ENCODE measurements at places on chromosomes 1 and 21.

DNA sequence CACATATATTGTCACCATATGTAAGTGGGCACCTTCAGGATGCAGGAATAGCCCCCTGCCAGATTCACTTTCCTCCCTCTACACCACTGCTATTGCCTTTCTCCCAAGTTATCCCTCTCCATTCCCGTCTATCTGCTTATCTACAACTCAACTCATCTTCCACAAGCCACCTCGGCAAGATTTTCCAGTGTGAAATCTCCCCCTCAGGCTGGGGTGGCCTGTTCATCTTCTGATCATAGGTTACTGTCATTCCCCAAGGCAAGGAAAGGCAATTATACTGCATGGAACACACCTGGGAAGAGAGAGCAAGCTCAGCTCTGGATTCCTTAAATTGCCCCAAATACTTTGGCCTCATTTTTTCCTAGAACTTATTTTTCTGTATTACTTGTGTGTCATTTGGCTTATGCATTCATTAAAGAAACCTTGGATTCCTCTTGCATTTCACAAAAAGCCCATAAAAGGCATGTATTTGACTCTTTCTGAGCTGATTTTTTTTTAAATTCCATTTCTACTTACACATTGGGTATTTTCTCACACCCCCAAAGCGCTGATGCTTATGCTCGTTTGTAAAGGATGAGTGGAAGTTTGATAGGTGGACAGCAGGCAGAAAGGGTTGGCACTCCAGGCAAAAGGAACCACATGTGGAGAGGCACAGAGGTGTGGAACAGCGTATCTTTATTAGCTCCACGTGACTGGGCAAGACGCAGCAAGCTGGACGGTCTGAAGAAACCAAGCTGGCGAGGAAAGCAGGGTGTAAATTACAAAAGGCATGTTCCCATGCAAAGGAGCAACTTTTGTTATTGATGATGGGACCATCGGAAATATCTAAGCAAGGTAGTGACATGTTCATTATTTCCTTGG lies 169.7 kb upstream of the RAB4A start:
- DNase-seq, result no peak

GRCh38 chr1:22383526-22384294 lies 67.9 kb upstream of the ZBTB40 start:
- no peak for DNase-seq

DNA sequence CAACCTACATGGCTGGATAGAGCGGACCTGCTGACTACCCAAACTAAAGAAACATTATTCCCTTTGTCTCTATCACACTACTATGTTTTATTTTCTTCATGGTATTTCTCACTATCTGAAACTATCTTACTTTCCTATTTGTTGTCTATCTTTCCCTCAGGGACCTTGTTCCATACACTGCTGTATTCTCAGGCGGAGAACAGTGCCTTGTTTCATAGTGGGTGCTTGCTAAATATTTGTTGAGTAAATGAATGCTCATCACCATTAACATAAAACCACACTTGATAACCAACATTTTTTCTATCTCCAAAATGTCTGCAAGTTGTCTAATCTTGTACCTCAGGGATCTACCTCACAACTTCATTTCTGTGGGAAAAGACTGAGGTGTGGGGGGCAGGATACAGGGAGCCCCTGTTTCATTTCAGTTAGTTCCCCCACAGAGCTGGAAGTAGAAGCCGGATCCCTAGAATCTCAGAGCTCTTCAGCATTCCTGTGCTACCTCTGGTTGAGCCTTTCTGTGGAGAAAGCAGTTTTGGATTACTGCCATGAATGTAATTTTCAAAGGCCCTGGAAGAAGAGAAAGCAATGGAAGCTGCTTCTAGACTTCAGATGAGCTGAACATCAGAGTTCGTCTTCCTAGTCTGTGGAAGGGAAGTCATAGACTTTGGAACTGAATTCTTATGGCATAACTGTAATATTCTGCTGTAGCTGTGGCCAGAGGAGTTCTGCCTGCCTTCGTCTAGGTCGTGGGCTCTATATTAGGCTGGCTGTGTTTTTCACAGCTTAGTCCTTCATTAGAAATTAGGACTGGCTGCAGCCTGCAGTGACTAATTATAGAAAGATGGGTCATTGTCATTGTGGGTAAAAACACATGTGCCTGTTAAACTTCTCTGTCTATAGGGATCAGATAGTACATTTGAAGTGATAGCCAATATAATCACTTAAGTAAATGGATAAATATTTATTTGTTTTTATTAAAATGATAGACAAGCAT lies 293.2 kb upstream of the SGIP1 start:
- DNase-seq, result no peak

- DNase-seq, result peak; percentile 52
Measured at GRCh38 chr1:8116894-8117264, 90.8 kb upstream of the ERRFI1 start.

- no peak for DNase-seq
Measured at GRCh38 chr1:168628807-168629206, 52.4 kb downstream of the XCL1 start.

- no peak for DNase-seq
Measured at GRCh38 chr21:44078411-44078981, 28.7 kb upstream of the PWP2 start.

GRCh38 chr1:226699166-226699565 lies 39.9 kb downstream of the ITPKB start:
- DNase-seq, result no peak

- no peak for DNase-seq
Measured at GRCh38 chr1:54215523-54215922, 15.6 kb downstream of the MRPL37 start.

GRCh38 chr1:79457562-79458224 lies 451.2 kb upstream of the ADGRL4 start:
- no peak for DNase-seq

DNA sequence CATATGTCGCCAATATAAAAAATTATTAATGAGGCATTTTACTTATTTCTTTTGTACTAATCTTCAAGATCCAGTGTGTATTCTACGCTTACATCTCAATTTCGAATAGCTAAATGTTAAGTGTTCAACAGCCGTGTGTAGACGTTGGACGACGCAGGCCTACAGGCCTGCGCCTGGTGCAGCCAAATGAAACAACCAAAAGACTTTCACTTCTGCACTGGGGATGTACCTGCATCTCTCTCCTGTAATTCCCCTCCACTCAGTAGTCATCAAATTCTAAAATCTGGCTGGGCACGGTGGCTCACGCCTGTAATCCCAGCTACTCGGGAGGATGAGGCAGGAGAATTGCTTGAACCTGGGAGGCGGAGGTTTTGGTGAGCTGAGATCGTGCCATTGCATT lies 76.8 kb upstream of the HNRNPU start:
- DNase-seq, result no peak

Measured in HuH-7.5 (cell line).